ENCODE measurements at places on chromosomes 1 and 21.

- DNase-seq = no peak
These were observed 60.4 kb downstream of the MRPS6 start for GRCh38 chr21:34133802-34134201.

DNA sequence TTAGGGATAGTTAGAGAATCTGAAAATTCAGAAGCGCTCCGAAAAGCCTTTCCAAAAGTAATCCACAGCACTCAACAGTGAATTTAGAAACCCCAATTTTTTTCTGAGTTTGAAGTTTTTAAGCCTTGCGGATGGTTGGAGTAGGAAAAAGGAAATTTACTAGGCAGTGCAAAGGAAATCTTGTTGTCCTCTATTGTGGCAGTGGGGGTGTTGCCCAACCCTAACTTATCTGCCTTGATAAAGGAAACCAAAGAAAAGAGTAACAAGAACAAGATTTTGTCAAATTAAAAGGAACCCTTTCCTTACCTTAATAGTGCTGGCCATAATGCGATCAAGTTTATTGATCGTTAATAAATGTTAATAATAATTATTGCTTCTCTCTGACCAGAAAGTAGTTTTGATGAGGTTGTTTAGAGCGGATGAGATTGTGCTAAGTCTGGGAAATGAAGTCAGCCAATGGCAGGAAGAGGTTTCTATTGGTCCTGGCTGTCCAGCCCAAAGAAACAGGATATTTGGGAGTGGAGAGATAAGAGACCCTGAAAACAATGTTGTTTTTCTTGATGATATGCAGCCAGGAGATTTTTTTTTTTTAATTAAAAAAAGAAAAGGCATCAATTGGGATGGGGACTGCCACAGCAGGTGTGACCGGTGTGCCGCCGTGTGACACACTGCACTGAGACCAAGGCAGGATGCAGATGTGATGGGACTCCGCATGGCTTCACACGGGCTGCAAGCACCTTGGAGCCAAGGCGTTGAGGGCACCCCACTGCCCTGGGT is at the start of gene ERG:
Gene ERG, minus strand, starts transcription at position 421 of the 777 bp plus-strand sequence. Its CDS starts 97 bp downstream, at position 324.
- DNase-seq = no peak

GRCh38 chr1:201288007-201288406 is 4.7 kb downstream of the PKP1 start:
- no peak for DNase-seq

- no peak for DNase-seq
These were observed 55.2 kb upstream of the NADK start for GRCh38 chr1:1833456-1833855.

GRCh38 chr1:88985032-88985431 is 7.4 kb downstream of the KYAT3 start:
- DNase-seq = peak; percentile 72

- peak; percentile 27 for DNase-seq
These were observed 513 bp downstream of the GTF2B start for GRCh38 chr1:88890791-88891317.
